G401 (cell line): ENCODE measurements at places on chromosomes 12 and 14. TPM values are rescaled to one million over a fixed set of nuclear protein-coding genes. Genes with fewer than 3 reads are reported as not detected.

MSRB3 gene
- total RNA-seq = 132 and 147 TPM in 2 replicates

SLC24A4 gene
- total RNA-seq = not detected in 2 replicates

AHSA1 gene
- total RNA-seq = 141 and 215 TPM in 2 replicates

RNASE7 gene
- total RNA-seq = not detected in 2 replicates

C3AR1 gene
- not detected in 2 replicates for total RNA-seq

ZDHHC22 gene
- 0.25 TPM in 1 of 2 replicates, not detected in the other for total RNA-seq

SNX6 gene
- 81.6 and 113 TPM in 2 replicates for total RNA-seq

KRT81 gene
- total RNA-seq = not detected in 2 replicates

TGFB3 gene
- 3.1 and 3.9 TPM in 2 replicates for total RNA-seq

LBHD2 gene
- not detected in 2 replicates for total RNA-seq

STYK1 gene
- not detected in 2 replicates for total RNA-seq

MMP19 gene
- total RNA-seq = 0.98 and 1.8 TPM in 2 replicates

ASPG gene
- not detected in 2 replicates for total RNA-seq

MGST1 gene
- not detected in 2 replicates for total RNA-seq

CTSG gene
- total RNA-seq = not detected in 2 replicates

GPRC5A gene
- 22.8 and 23.8 TPM in 2 replicates for total RNA-seq

EPYC gene
- total RNA-seq = not detected in 2 replicates

SYNDIG1L gene
- total RNA-seq = not detected in 2 replicates

PRPH gene
- 1.8 and 2.2 TPM in 2 replicates for total RNA-seq
